ENCODE measurements at places on chromosomes 6 and 20.

DNA sequence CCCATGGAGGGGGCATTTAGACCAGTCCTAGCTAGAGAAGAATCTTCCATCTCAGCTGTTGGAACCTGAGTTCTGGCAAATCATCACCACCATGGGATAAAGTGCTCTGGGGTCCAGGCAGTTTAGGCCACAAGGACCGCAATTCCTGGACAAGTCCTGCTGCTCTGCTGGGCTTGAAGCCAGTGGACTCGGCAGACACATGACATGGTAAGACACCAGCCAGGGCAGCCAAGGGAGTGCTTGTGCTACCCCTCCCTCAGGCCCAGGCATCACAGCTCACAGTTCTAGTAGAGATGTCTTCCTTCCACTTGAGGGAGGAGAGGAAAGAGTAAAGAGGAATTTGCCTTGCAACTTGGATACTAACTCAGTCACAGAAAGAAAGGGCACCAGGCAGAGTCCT lies 246.0 kb downstream of the EYA4 start:
- DNase-seq = no peak

- DNase-seq = peak; percentile 47
These were observed 178.7 kb downstream of the TAF4 start for GRCh38 chr20:61886721-61887595.

DNA sequence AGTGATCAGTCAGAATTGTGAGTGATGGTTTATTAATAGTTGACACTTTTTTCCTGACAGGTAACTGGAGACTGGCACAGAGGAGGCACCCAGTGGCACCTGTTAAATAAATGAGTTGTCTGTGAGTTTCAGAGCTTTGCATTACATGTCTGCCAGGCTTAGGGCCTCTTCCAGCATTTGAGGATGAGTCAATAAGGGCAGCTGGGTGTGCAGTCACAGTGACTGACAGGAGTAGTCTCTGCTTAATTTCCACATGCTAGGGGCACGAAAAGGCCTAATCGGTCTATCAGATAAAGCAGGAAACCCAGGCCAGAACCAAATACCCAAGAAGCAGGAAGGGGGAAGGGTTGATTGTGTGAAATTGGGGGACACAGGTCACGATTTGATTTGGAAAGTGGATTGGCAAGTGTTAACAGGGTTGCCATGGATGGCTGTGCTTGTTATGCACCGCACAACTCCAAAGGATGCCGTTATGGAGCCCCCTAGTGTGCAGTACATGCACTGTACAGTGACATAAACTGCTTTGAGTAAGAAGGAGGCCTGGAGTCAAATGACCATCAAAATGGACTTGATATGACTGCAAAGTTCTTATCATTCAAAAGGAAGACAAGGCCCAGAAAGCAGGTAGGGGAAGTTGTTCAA lies 111.9 kb upstream of the GGTLC1 start:
- DNase-seq = peak; percentile 27

- no peak for DNase-seq
These were observed 50.5 kb downstream of the CBFA2T2 start for GRCh38 chr20:33540427-33540826.

GRCh38 chr20:37928996-37929682 lies 26.2 kb downstream of the VSTM2L start:
- no peak for DNase-seq

DNA sequence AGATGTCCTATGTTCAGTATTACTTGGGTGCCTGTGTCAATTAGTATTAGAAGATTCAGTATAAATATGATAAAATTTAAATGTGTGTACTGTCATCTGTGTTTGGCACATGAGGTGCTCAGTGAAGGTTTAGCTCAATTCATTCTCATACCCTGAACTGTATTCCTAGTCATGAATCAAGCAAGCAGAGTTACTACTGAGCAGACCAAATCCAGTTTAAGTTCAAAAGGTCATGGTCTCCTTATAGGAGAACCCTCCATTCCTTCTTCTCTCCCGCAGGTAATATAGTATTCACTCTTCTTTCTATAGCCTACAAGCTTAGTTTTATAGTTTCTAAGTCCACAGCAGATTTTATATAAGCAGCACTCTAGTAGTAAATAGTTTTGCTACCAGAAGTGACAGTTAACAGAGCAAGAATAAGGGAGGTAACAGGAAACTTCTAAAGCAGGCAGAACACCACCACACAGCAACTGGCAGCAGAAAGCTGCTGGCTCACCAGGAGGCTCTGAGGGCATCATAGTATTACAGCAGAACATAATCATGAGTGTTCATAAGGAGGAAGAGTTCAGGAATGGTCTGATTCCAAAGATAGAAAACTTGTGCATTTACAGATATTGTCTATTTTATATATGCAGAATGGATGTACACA lies 133.2 kb downstream of the SLC16A10 start:
- DNase-seq = no peak

DNA sequence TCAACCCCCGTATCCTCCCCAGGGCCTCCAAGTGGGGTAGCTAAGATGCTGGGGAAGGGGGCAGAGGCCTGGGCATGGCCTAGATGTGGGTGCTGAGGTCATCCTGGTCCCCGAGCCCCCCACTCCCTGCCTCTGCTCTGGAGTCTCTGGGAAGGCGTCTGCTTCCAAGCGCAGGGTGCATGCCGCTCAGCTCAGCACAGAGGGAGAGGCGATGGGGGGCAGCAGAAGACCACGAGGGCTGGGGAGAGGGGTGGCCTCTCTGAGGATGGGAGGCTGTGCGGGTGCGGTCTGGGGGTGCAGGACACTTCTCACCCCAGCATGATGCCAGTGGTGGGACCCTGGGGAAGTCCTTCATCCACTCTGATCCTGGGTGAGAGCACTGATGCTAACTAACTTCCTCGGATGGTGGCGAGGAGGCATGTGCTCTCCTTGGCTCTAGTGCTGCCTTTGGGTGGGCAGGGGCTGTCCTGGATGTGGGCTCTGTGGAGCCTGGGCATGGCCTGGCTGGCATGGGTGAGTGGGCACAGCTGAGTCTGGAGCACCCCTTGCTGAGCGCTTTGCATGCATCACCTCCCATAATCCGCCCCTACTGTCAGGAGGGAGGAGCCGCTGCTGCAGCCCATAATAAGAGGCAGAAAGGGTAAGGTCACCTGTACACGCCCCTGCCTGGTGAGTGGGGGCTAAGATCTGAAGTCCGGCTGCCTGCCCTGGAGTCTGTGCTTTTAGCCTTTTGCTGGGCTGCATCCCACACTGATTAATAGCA lies 34.7 kb downstream of the EFCAB8 start:
- no peak for DNase-seq

Data from HAP-1 (cell line).